CD8-positive, alpha-beta memory T cell (primary cell): ENCODE measurements at places on chromosomes 11 and 22. TPM values are rescaled to one million over a fixed set of nuclear protein-coding genes. Genes with fewer than 3 reads are reported as not detected.

DNA sequence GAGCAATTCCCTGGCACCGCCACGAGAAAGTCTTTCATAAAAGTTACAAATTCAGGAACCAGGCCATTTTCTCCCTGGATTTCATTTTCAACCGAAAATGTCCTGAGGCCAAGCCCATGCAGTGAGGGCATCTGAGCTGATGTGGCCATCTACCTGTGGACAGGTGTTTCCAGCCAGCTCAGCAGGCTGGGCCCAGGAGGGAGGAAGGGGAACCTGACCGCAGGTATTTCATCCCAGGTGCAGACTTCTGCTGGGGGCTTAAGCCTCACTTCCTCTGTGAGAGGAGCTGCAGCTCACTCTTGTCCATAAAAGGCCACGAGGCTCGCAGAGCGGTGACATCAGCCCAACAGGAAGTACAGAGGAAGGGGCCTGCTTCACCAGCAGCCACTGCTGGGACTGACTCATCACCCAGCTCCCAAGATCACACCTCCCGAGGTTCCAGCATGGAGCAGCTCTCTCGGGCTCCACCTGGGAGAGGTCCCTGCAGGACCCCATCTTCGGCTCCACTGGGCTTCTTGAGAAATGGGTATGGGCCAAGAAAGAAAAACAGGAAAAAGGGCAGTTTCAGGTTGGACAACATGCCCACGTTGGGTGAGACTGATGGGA is 56.4 kb downstream of the MYH9 start:
- DNase-seq = peak; percentile 76

DNA sequence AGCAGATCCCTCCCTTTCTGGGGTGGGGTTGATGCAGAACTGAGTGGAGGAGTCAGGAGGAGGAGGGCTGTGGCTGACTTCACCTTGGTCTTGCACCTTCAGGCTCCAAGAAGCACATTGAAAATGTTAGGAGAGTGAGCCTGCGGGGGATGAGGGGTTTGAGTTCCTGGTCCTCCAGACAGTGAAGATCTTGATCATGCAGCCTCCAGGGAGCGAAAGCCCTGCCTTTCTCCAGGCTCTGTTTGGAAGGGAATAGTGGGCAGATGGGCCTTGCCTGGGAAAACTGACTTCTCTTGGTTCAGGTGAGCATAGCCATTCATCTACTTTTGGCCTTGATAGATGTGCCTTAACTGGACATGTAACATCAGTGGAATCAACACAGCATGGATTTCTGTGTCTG is 267.6 kb upstream of the B3GAT1 start:
- DNase-seq = no peak

DNA sequence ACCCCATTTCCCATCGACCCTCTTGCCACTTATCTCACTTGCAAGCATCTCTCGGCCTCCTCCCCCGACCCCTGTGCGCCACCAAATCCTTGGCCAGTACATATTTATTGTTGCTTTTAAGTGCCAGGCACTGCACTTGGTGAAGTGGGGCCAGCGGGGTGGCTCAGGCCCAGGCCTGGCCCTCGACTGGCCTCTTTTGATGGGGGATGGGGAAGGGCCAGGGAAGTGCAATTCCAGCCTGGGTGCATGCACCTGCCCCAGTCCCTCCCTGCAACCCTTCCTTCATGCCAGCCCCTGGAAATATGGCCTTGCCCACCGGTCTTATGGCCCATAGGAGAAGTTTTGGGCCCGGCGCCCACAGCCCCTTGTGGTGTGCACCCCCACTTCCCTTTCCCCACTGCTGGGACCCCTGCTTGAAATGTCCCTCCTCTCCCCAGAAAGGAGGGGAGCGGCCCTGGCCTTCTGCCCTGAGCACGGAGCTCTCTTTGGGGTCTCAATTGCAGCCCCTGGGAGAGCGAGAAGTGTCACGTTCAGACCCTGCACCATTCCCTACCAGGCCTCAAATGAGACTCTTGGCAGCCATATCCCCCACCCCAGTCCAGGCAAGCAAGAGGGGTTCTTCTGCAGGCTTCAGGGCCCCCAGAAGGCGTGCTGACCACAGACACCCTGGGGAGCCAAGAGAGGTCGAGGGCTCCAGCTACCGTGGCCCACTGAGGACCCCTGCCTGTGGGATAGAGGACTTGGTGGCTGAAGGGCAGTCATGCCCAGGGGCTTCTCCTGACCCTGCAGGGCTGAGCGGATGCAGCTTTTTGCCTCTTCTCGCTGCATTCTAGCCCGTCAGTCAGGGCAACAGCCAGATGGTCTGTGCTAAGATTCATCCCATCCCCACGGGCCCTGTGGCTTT is 961 bp downstream of the SUSD2 start:
- DNase-seq = no peak

DNA sequence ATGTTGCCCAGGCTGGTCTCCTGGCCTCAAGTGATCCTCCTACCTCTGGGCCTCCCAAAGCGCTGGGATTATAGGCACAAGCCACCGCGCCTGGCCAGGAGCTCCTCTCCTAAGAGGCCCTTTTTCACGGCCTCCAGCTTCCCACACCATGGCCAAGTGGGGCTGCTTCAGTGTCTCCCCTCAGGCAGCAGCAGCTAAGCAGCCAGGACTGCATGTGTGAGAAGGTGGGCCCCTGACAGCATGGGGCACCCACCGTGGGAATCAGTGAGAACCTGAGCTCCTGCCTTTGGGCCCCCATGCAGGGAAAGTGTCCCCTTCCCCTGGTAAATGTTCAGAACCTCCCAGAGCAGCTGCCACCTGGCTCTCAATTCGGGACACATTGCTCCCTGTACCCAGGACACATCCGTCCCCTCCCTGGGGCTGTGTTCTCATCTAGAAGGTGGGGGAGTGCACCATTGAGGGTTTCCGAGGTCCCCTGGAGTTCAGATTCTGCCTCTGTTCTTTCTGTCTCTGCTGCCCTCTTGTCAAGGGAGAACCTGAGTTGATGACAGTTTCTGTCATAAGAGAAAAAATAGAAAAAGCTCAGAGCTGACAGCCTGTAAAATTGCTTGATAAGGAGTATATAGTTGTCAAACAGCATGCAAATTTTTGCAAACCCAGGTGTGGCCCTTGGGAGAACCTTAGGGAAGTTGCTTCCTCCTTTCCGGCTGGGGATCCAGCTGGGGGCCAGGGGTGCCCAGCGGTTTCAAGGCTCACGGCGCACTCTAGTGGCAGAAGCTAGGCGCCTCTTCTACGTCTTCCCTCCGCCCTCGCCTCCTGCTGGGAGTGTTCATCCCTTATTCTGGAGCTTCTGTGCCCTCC is 29.7 kb downstream of the FAM83F start:
- DNase-seq = peak; percentile 47

DNA sequence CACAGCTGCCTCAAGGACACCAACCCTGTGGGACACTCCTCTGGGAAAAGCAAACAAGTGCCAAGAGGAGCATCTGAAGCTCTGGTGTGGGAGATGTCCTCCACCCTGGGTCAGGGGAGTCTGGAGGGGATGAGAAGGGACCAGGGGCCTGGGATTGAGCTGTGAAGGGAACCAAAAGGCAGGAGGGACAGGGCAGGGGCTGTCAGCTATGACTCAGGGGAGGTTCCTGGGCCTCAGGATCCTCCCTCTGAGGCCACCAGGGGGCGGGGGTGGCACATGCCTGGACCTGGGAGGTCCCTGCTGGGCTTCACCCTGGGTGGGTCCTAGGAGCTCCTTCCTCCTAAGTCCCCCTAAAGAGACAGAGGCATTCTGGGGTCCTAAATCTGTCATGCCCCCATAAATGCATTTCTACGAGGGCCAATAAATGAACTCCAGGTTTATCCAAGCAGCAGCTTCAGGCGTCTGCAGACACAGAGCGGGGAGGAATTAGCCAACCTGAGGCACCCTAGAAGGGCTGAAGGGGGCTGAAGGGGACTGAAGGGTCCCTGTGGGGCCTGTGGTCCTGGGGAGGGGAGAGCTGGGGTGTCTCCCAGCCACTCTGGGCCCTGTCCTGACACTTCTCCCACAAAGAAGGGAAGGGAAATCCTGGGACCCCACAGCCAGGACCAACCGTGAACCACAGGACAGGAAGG is 31.9 kb upstream of the IGLL5 start:
- DNase-seq = peak; percentile 18

GRCh38 chr22:45496451-45496941 is 6.2 kb upstream of the FBLN1 start:
- DNase-seq = no peak

GRCh38 chr11:111351374-111352055 is 27.6 kb downstream of the POU2AF1 start:
- DNase-seq = no peak

DNA sequence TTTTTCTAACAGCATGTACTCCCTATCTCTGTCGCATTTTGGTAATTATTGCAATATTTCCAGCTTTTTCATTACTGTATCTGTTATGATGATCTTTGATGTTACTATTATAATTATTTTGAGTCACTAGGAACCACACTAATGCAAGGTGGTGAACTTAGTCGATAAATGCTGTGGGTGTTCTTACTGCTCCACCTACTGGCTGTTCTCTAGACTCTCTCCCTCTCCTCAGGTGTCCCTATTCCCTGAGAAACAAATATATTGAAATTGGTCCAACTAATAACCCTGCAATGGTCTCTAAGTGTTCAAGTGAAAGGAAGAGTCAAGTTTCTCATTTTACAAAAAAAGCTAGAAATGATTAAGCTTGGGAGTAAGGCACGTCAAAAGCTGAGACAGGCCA is 10.5 kb downstream of the ARL14EP start:
- DNase-seq = no peak

- no peak for DNase-seq
These were observed 60.0 kb downstream of the LIF start for GRCh38 chr22:30186510-30186909.

DNA sequence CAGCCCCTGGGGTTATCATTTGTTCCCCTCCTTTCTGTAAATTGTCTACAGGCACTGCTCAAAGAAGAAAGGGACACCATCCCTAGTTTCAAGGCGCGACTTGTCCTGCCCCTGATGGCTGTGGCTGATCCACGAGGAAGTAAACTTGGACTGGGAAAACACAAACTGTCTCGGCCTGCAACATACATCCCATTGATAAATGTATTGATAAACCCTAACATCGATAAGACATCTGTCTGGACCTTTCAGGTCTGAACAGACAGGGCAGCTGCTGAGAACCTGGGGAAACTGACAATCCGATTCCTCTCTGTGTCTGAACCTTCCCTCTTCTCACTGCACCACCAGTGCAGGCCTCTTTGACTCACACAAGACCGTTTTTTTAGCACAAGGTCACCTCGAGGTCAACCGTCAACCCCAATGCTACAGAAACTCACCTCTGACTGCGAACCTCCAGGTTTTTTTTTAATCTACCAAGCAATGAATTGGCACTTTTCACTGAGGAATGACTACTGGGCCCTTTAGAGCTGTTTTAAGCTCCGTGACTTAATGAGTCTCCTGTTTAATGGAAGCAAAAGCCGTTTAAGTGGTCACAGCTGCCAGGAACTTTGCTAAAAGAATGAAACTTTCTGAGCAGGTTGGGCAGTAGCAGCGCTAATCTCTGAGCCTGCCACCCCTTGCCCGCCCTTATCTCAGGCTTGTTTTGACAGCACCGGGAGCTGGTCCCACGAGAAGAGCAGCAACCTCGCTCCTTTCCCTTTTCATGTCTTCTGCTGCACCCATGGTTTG is 203.8 kb upstream of the TMEM45B start:
- DNase-seq = no peak

DNA sequence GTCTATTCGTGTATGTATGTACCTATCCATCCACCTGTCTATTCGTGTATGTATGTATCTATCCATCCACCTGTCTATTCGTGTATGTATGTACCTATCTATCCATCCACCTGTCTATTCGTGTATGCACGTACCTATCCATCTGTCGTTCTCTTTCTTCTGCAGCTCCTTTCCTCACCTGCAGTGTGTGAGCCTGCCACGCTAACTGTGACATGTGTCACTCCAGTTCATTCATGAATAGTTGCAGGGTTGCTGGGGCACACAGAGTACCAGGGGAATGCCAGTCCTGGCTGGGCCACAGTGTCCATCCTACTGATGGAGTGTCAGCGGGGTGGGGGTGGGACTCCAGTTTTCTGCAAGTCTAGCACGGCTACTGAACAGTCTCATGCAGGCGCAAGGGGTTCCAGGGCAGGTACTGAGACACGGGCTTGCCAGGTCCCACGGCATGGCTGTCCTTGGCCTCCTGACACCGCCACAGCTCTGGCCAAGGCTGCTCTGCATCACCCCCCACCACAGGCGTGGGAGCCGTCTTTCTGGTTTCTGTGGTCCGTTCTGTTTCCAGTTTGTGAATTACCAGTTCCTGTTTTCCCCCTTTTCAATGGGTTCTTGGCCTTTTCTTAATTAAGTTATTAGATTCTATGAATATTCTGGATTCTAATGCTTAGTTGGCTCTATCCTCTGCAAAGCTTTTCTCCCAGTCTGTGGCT is 88.8 kb upstream of the CLDN5 start:
- DNase-seq = no peak

GRCh38 chr11:22193348-22194051 is 615 bp downstream of the ANO5 start:
- no peak for DNase-seq

GRCh38 chr22:43256976-43257545 is 70.1 kb upstream of the TTLL12 start:
- no peak for DNase-seq

GRCh38 chr11:26227883-26228502 is 103.9 kb upstream of the ANO3 start:
- no peak for DNase-seq

GRCh38 chr11:10325277-10326011 is 20.6 kb downstream of the ADM start:
- DNase-seq = no peak

- DNase-seq = no peak
These were observed 425.9 kb downstream of the TMEM135 start for GRCh38 chr11:87463486-87464102.

- DNase-seq = no peak
These were observed 607 bp downstream of the DMC1 start for GRCh38 chr22:38569181-38569971.

DNA sequence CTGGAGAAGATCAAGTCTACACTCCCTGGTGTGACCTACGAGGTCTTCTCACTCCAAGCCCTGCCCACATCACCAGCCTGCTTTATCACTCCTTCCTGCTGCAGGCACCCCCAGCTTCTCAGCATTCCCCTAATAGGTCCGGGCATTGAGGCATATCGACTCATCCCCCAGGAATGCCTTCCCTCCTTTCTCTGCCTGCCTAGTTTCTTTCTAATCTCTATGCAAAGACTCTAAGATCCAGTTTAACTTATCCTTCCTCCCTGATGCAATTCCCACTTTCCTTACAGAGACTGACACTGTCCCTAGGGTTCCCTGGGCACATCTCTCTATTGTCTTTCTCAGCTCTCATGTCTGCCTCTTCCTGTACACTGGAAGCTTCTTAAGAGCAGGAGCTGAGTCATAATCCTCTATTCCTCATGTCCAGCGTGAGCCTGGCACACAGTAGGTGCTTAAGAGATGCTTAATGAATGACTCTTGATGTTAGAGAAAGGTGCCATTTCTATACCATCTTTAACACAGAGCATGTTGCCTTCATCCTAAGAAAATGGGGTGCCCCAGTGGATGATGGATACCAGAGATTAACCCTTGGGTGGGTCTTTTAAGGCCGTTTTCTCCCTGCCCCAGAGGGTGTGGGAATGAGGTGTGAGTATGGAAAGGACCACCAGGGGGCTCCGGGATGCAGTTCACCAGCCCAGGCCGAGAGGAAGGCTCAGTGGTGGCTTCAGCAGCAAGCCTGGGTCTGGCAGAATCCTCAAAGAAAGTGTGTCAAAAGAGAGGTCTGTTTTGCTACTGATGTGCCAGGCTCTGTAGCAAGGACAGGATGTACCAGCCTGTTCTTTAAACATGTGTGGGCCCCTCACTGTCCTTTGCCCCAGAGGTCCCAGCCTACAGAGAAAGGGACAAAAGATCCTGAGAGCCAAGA is 34.7 kb downstream of the PARVA start:
- peak; percentile 23 for DNase-seq

TTC9C gene
- 36.7 TPM for total RNA-seq

TSSK2 gene
- total RNA-seq = not detected

MUC6 gene
- not detected for total RNA-seq

MS4A4A gene
- total RNA-seq = not detected

CSF2RB gene
- total RNA-seq = 0.13 TPM

RHOD gene
- 1.7 TPM for total RNA-seq

SMCO4 gene
- 10.8 TPM for total RNA-seq
